Stimulated activated CD8-positive, alpha-beta memory T cell treated with anti-CD3 and anti-CD28 coated beads, Interleukin-15, amount 100 ng/mL, for 1 hour (primary cell): ENCODE measurements at places on chromosomes 16 and 17.

DNA sequence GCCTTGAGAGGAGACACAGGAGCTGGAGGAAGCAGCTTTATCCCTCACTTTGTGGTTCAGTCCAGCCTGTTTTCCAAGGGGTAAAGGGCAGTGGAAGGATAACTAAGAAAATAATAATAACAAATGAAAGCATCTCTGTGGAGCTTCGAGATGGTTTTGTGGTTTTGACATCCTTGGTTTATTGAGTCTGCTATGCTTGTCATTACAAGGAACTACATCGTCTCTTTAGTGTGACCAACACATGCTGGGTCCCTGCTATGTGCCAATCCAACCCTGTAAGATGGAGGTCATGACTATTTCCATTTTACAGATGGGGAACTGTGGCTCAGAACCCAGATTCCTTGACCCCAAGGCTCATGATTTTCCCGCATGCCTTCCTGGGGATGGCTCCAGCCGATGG lies 124.8 kb downstream of the MRM1 start:
- DNase-seq: no peak

- DNase-seq: no peak
Observed at GRCh38 chr17:18111330-18111971, 2.9 kb downstream of the MYO15A start.

DNA sequence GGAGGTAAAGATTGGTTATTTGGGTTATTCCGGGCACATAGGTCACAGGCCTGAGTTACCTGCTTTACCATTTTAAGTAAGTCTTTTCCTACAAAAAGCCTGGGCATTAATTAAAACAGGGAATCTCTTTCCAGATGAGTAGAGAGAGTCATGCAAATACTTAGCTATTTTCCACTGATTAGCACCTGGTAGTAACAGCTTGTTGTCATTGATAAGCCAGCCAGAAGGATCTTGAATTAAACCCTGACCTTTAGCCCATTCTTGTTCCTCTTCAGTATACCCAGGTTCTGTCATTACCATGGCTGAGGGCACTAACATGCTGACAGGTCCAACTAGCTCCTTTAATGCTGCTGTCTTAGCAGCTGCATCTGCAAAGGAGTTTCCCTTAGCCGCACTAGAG lies 44.4 kb upstream of the ARL4D start:
- DNase-seq: no peak

DNA sequence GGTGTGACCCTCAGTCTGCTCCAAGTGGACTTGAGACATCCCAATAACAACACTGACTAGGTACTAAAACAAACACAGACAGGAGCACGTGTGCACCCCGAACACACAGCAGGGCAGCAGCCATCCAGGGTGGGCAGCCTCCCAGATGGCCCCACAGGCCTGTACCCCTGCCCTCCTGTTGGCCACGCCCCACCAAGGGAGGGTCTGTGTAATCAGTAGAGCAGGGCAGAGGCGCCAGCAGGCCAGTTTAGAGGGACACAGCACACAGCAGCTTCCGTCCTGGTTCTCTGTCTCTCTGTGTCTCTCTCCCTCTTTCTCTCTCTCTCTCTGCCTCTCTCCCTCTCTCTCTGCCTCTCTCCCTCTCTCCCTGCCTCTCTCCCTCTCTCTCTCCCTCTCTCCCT lies 21.4 kb downstream of the ACTG1 start:
- no peak for DNase-seq

- DNase-seq: no peak
Observed at GRCh38 chr16:88113545-88114045, 162.4 kb downstream of the BANP start.

DNA sequence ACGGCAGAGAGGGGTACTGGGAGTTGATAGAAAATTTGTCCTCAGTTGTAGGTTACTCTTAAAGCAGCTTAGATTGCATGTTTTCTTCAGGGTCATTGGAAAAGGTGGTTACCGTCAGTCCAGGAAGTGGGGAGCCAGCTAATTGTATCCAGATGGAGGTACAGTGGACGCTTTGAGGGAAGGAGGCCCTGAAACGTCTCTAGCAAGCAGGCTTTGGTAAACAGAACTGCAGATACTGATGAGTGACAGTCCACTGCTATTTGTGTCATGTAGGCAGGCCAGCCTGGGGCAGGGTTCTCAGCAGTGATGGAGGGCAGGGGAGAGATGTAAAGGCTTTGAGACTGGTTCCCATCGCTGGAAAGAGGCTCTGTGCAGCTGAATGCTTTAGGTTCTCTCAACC lies 30.2 kb upstream of the ST6GALNAC1 start:
- no peak for DNase-seq

GRCh38 chr16:82814059-82814458 lies 187.3 kb downstream of the CDH13 start:
- no peak for DNase-seq

GRCh38 chr17:44878627-44879221 lies 20.5 kb downstream of the EFTUD2 start:
- no peak for DNase-seq

- no peak for DNase-seq
Observed at GRCh38 chr16:88744577-88745521, 38.5 kb downstream of the CTU2 start.

- DNase-seq: no peak
Observed at GRCh38 chr17:73733517-73733916, 89.3 kb upstream of the SDK2 start.

- no peak for DNase-seq
Observed at GRCh38 chr17:76783146-76783545, 45.2 kb downstream of the MFSD11 start.

GRCh38 chr17:78384479-78385175 lies 6.2 kb downstream of the PGS1 start:
- DNase-seq: no peak

- DNase-seq: no peak
Observed at GRCh38 chr17:50918933-50919296, 52.8 kb upstream of the TOB1 start.

DNA sequence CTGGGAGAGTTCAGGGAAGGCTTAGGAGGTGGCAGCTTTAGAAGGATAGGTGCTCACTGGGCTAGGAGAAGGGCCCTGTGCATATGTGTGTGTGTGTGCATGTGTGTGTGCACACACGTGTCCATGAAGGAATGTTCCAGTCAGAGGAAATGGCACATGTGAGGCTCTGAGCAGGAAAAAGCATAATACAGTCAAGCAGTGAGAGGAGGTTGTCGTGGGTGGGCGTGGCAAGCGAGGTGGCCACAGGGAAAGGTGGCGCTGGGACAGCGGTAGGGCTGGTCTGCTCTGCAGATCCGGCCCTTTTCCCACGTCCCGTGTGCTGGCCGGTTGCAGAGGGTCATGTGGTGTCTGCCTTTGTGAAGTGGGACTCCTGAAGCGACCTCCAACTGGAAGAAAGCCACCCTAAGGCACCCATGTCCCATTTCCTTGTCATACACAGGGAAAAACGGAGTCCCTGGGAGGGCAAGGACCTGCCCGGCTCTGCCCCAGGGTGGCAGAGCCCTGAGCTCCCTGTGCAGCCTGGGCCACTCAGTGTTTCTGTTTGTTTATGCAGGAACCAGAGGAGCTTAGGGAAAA lies 40.1 kb downstream of the NT5M start:
- DNase-seq: no peak

GRCh38 chr17:48498164-48498850 lies 32.5 kb downstream of the HOXB1 start:
- no peak for DNase-seq

GRCh38 chr16:81204798-81205680 lies 33.5 kb upstream of the BCO1 start:
- peak; percentile 24 for DNase-seq

- no peak for DNase-seq
Observed at GRCh38 chr17:4073983-4074830, 68.6 kb downstream of the ZZEF1 start.

GRCh38 chr16:80085606-80086005 lies 455.2 kb upstream of the DYNLRB2 start:
- DNase-seq: no peak

GRCh38 chr17:69581061-69581961 lies 166.8 kb downstream of the MAP2K6 start:
- DNase-seq: no peak

DNA sequence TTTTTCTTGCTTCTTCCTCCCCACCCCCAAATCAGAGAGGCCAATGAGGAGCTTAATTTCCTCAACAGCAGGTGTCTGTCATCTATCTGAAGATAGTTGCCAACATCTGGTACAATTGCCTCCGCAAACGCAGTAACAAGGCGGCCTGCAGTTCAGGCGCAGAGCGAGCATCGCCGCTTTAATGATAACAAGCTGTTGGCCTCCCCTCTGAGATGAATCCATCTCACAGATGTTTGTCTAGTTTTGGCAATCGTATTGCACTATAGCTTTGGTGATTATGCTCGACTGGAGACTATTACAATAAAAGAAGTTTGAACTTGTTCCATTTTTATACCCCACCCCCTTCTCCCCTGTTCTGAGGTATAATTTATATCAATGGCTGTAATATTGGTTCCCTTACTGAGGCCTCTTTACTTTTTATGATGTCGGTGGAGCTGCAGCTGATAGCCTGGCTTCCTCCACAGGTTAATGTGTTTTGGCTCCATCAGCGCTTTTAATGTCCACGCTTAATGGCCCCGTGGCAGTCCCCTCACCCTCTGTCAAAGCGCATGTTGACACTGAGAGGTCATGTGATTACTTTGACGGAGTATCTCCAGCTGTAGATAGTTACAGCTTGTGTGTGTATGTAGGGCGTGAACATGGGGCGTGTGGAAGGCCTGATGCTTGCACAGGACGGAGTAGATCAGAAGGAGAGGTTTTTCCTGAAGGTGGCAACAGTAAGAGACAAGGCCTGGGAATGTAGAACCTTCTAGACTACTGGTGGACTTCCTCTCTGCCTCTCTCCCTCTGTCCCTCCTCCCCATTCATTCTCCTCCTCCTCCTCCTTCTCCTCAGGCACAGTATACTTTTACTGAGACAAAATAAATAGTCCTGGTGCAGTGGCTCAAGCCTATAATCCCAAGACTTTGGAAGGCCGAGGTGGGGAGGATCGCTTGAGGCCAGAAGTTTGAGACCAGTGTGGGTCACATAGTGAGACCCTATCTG lies 164.7 kb downstream of the MSI2 start:
- no peak for DNase-seq

DNA sequence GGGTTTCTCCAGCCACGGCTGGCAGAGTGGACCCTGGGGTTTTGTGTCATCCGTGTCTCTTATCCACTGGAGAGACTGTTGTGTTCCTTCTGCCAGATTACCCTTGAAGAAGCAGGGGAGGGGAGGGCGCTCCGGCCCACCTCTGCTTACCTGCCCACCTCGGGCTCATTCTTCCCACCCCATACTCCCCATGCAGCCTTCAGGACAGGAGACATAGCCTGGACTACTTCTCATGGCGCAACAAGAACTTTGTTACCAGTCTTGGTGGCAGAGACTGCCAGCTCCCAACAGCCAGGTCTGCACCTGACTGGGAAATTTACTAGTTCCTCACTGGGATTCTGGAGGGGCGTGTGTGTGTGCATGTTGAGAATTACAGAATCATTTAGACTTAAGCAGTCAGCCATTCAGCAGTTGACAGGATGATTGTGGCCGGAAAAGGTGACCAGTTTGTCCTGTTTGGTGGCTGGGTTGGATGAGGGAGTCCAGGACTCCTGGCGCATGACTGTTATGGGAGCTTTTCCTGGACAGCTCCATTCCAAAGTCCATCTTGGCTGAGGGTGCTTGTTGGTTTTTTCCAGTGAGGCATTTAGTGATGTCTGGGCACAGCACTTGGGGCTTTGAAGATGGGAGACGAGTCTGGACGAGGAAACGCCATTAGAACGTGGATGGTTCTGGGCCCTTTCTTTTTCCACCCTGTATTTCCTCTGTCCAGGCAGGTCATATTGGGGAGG lies 8.7 kb downstream of the GSE1 start:
- no peak for DNase-seq

- no peak for DNase-seq
Observed at GRCh38 chr16:51002881-51003490, 148.1 kb downstream of the SALL1 start.

GRCh38 chr16:17474037-17474436 lies 3.3 kb upstream of the XYLT1 start:
- DNase-seq: no peak

- DNase-seq: no peak
Observed at GRCh38 chr17:15303851-15304250, 37.5 kb downstream of the TEKT3 start.

- no peak for DNase-seq
Observed at GRCh38 chr16:2529061-2529931, 1.9 kb downstream of the CEMP1 start.

DNA sequence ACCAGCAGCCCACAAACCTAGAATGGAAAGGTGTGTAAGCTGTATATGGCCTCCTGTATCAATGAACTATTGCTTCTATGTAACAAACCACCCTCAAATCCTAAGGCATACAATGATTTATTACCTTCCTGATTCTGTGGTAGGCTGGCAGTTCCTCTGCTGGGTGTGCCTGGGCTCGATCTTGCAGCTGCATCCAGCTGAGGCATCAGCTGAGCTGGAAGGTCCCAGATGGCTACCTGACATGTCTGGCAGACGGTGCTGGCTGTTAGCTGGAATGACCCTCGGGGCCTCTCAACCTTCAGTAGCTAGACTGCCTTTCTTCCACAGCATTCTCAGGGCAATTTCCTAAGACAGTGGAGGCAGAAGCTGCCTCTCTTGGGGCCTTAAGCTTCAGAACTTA lies 152.7 kb downstream of the RAB11FIP4 start:
- DNase-seq: no peak

DNA sequence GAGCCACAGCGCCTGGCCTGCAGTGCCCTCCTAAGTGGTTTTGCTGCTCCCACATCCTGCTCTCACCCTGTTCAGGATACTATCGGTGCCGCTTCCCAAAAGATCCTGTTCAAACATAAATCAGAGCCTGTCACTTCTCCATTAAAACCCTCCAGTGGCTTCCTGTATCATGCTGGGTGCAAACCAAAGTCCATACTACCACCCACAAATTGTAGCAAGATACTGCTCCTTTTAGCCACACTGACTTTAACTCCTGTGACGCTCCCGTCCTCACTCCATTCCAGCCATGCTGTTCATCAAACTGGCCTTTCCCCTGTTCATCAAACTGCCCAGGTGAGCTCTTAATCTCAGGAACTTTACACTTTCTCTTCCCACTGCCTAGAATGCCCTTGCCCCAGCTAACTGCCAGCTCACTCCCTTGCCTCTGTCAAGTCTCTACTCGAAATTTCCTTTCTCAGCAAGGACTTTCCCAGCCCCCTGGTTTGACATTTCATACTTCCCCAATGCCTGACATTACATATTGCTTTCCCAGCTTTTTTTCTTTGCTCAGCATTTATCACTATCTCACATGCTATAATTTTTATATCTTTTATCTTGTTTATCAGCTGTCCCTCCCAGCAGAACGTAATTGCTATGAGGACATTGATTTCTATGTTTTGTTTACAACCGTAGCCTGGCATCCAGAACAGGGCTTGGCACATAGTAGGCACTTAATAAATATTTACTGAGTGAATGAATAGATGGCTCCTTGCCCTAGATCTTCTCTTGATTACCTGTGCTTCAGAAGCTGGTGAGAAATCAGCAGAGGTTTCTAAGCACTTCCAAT lies 44.3 kb upstream of the SMURF2 start:
- DNase-seq: no peak

- no peak for DNase-seq
Observed at GRCh38 chr17:48542698-48543106, 2.2 kb downstream of the HOXB2 start.
